ENCODE measurements at places on chromosomes 1 and 21.

DNA sequence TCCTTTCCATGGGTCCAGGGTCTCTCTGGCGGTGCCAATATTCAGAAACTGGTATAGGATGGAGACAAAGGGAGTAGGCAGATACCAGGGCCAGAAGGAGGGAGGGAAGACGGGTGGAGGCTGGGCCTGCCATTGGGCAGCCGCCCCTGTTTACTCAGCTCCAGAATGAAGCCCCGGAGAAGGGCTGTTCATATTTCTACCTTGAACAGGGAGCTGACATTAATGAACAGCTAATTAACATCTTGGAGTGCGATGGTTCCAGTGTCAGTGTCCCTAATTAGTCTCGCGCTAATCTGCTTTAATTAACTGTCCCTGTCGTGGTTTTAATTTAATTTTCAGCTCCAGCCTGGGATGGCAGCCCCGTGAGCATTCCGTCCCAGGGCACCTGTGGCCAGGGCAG is 113.8 kb downstream of the EPHB2 start:
- DNase-seq = no peak

DNA sequence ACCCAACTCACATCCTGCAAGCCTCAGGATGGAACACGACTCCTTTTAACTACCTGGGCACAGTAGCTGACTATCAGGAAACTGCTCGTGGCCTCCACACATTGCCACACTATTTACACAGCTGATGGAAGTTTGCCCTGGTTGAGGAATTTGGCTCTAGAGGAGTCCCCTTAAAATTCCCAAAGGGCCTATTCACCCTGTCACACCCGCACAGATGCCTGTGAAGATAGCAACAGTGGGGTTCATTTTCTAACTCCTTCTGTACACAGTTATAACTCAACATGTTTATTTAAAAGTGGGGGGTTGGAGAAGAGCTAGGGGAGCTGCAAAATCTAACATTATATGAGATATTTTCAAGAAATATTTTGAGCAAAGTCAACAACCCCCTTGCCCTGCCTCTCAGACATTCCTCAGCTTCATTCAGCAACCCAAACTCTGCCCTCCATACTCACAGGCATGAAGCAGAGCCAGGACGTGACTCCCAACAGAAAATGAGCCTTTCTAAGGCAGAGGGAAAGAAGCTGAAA is 35.8 kb upstream of the CCN1 start:
- DNase-seq = peak; percentile 78

DNA sequence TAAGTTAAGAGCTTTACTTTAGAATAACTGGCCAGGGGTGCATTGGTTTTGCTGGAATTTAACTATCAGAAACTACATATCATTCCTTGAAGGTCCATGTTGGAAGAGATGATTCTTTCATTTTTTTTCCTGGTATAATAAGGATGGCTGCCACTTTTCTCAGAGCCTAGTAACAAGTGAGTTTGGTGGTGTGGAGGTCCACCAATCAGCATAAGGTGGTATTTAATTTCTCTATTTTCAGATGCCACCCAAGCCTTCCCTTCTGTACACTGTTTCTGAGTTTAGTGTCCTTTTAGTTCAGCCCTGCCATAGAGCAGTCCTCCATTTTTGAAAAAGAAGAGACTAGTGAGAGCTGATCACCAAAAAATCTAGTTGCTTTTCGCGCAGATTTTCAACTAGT is 386.3 kb downstream of the USP25 start:
- DNase-seq = no peak

GRCh38 chr1:63668298-63668697 is 75.1 kb downstream of the PGM1 start:
- DNase-seq = no peak

DNA sequence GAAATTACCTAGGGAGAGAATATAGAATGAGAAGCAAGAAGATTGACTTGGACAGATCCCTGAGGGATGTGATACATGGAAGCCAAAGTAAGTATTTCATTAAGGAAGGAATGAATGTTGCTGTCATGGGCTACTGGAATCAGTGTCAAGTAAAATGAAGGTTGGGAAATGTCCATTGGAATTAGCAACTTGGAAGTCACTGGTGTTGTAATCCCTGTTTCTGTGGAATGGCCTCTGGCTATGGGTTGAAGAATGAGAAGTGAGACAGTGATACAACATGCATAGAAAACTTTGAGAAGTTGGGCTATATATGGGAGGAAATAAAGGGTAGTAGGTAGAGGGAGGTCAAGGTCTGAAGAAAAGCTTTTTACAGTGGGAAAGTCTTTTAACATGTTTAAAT is 54.7 kb downstream of the CCDC18 start:
- no peak for DNase-seq

- no peak for DNase-seq
Measured at GRCh38 chr1:36864182-36864822, 170.0 kb downstream of the GRIK3 start.

DNA sequence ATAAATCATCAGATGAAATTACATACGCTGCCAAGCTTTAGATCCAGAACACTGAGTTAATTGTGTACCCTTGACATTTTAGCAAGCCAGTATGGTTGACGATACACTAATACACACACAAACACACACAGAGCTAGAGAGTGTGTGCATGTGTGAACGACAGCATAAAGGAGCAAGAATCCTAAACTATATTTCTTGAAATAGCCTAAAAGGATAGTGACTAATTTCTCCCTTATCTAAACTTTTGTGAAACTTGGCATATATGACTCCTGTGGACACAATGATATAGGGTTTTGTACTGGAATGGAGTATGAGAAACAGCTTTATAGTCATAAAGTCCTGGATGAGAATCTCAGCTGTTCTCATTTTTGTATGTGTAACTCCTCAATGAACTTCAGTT is 65.1 kb upstream of the DMRTA2 start:
- no peak for DNase-seq

- DNase-seq = no peak
Measured at GRCh38 chr1:102800406-102800805, 307.9 kb downstream of the COL11A1 start.

DNA sequence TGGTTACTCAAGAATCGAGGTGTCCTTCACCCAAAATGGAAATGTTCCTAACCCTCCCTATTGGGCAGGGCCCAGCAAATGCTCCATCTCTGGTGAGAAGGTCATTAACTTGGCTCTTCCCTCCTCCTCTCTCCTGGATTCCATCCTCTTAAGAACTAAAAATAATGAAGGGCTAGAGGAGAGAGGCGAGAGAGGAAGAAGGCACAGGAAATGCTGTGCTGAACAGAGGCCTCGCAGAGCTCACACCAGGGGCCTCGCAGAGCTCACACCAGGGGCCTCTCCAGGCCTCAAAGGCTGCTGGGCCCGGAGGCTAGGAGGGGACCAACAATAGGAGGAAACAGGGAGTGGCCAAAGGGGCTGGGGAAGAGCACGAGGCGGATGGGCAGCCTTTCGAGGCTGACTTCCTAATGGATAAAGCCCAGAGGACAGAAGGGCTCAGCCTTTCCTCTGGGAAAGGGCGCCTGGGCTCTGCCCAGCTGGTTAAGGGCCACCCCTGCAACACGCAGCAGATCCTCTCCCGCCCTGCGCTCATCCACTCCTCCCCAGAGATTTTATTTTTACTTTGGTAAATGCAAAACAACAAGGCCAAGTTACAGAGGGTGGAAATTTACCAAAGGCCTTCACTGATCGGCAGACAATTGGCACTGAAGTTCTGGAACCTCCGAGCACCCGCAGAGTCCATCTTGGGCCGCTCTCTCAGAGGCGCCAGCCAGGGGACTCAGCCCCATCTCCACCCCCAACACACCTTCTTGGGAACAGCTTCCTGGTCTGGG is 78.5 kb downstream of the ITPKB start:
- DNase-seq = no peak

DNA sequence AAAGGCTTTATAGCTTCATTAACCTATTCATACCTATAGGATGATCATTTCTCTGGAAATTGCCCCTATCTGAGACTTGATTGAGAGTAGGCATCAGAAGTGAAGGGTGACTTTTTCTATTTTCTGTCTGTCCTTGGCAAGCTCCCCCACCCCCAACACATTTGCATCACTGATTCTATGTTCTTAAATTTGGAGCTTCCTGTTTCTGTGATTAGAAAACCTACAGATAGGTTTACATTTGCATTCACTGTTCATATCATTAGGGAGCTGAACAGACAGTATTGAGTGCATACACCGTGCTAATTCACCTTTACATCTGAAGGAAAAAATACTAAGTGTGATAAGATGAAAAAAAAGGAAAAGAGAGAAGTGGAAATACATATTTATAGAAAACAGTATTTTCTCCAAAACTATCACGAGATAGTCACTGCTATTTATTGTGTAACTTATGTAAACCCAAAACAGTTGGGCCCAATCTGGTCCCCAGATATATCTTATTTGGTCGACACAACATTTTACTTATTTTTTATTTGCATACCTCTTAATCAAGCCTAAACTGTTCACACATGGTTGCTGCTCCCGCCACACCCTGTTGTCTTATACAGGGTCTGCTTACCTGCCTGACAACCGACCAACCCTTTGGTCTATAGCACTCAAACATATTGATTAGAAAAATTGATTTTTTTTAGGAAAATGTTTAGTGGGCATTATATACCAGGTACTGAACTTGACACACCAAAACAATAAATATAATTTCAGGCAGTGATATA is 218.8 kb downstream of the NTNG1 start:
- DNase-seq = no peak

- DNase-seq = peak; percentile 66
Measured at GRCh38 chr21:38310646-38311485, 54.1 kb downstream of the KCNJ15 start.

DNA sequence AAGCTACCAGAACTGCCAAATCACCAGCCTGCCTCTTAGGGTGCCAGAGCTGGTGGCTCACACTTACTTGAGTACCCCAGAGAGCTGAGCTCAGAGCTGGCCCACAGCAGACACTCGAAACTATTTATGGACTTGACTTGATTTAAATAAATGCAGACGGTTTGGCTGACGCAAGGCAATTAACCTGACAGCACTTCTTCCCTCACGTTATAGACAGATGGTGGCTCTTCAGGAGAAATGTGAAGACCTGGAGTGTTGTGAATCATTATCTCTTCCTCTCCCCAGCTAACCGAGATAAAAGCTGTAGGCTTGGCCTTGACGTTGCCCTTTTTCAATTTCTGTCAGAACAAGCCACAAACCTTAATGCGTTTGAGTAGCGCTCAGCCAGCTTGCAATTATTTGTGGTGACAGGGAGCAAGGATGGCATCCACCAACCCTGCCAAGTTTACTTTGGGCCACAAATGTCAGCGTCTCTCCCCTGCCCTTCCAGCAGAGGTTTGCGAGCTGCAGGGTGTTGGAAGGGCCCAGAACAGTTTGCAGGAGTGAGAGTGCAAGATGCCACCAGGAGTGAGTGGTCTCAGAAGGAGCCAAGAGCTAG is 34.0 kb upstream of the BCAR3 start:
- DNase-seq = peak; percentile 76

- no peak for DNase-seq
Measured at GRCh38 chr1:192171123-192171522, 12.9 kb downstream of the RGS18 start.

GRCh38 chr1:197868751-197869489 is 33.5 kb upstream of the C1orf53 start:
- peak; percentile 64 for DNase-seq

GRCh38 chr1:157678721-157679120 is 21.8 kb downstream of the FCRL3 start:
- no peak for DNase-seq

DNA sequence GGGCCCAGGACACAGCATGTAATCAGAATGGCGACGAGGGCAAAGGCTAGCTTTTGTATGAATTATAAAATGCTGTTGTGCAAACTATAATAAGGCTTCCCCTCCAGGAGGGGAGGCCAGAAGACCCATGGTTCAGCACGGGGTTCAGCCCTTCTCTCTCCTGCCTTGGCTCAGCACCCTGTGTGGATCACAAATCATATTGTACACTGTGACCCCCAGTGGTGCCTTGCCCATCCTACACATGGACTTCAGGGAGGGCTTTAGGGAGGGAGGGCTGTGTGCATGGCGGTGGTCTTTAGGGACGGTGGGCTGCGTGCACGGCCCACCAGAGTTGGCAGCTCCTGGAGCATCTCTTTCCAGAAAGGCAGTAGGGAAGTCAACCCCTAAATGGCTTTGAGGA is 120.8 kb upstream of the TNR start:
- DNase-seq = no peak

GRCh38 chr1:109148987-109149561 is 35.2 kb downstream of the ELAPOR1 start:
- no peak for DNase-seq

GRCh38 chr1:172137703-172138454 is 282.6 kb upstream of the C1orf105 start:
- DNase-seq = no peak

- peak; percentile 76 for DNase-seq
Measured at GRCh38 chr1:244757091-244757939, 78.1 kb upstream of the COX20 start.

GRCh38 chr1:210310562-210311153 is 18.0 kb upstream of the HHAT start:
- DNase-seq = no peak

DNA sequence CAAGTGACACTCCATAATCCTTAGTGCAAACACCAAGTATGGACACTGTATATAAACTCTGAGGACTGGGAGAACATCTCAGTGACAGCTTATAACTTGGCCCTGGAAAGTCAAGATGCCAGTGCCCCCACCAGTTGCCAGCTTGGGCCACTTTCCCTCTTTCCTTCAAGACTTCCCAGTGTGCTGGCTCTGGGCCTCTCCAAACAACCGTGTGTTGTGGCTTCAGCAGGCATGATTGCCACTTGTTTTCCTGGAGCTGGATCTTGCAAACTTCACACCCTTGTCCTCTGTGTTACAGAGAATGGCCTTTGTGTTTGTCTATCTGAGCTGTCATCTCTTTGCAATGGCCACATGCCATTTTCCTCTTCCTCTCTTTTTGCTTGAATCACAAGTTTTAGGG is 37.0 kb downstream of the CCDC185 start:
- DNase-seq = no peak

DNA sequence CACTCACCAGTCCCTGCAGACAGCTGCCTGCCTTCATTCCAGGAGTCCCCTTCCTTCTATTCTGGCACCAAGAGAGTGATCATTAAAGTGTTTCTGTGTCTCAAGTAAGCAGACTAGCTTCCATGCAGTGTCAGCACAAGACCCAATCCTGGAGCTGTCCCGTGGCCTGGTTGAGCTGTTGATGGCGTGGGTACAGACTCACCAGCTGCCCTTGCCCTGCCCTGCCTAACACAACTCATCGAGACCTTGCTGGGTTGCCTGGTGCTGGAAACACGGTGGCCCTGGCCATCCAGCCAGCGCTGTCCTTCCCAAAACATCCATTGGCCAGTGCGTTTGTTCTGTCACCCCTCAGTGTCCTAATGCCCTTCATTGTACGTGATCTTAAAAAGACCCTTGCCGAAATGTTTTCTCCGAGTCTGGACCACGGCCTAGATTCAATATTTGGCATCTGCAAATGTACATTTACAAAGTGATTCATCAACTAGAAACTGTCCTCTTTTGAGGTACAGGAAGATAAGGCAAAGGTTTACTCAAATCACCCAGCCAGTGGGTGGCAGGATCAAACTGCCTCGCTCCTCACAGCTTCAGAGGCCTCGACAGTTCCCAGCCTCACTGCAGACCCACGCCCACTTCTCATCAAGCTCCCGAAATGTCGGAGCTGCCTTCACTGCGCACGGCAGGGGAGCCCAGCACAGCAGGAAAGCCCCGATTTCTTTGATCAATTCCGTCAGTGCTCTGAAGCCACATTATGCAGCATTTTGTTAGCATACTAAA is 494.2 kb downstream of the KIF26B start:
- DNase-seq = no peak

- no peak for DNase-seq
Measured at GRCh38 chr1:200660719-200661118, 9.0 kb downstream of the DDX59 start.
